SK-N-SH (cell line): ENCODE measurements at places on chromosomes 5 and 9.

DNA sequence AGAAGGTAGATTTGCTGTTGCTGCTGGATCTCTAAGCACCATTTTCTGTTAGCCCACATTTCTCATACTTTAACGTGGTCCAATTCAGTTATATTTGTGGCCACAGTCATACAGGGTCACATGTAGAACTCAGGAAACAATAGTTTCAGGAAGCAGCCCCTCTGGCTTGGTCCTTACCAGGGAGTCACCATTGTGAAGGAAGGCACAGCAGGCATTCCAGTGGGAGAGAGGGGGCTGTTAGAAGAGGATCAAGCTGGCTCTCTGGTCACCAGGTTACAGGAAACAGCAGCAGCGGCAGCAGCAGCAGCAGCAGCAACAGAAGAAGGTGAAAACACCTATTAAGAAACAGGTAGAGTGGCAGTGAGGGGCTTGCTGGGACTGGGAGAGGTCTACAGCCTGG lies 14.5 kb downstream of the C9orf43 start:
- no peak for DNase-seq

GRCh38 chr9:13447843-13448422 lies 168.4 kb upstream of the MPDZ start:
- no peak for DNase-seq

DNA sequence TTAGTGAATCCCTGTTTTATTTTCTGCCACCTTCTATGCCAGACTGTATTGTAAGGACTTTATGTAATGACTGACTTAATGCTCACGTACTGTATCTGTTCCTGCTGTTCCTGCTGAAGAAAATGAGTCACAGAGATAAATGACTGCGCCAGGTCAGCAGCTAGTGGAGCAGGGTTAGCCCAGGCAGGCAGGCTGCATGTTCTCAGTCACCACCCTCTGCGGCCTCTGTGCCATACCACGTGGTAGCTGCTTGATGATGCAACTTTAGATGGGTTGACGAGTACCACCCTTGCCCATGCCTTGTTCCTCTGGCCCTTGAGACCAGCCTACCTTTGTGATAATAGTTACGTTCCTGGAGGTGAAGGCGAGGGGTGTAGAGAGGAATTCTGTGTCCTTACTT lies 161.9 kb downstream of the TRIO start:
- no peak for DNase-seq

DNA sequence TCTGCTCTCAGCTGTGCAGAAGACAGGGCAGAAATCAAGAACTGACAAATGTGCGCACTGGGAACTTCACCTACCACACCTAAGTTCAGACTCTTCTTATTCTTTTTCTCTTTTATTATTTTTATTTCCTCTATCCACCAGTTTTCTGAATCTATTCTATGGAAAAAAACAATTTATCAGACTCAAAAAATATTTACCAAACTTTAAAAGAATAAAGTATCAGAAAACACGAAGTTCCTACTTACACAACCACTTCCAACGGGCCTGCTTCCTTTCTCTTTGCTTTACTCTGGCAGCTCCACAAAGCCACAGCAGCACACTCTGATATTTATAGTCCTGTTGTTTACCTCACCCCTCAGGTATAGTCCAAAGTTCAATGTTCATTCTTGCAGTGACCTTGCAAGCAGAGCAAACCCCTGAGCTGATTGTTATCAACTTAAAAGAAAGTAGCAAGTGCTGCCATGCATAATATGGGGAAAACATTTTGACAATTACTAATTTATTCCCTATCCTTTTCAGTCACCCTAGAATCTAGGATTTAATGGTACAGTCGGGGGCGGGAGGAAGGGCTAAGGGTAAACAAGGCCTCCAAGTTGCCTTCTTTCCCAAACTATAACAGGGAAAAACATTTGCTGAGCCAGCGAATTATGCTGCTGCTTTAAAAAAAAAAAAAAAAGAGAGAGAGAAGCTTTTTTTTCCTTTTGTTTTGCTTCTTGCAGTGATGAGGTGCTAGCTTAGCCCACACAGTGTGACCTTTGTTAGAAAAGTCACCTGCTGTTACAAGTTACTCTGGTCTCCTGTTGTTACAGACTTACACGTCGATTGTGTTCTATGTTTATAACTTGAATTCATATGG lies at the start of gene SELENOP:
Gene SELENOP, minus strand, starts transcription at position 302 of the 856 bp plus-strand sequence. CDS start 3,539 bp downstream, outside the sequence.
- DNase-seq = no peak

- no peak for DNase-seq
Measured at GRCh38 chr9:4243113-4243512, 56.8 kb downstream of the GLIS3 start.

GRCh38 chr5:59186623-59187022 lies 603.7 kb downstream of the RAB3C start:
- no peak for DNase-seq

GRCh38 chr9:98318834-98319478 lies 63.5 kb upstream of the TBC1D2 start:
- DNase-seq = no peak

GRCh38 chr5:75050415-75050814 lies 1.9 kb downstream of the GCNT4 start:
- peak; percentile 58 for DNase-seq

DNA sequence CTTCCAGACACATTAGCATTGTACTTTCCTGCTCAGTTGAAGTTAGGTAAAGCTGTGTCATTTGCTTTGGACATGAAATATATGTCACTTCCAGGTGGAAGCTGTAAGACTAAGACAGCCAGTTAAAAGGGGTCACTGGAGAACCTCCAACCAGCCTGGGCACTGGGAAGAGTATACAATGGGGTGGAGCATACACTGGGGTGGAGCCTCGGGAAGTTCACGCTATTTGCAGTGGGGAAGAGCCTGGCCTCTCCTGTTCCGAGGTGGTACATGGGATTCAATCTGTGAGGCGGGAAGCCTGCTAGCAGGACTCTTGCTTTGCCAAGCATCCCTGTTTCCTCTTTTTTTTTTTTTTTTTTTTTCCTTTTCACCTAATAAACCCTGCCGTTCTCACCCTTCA lies 145.3 kb downstream of the TTC39B start:
- no peak for DNase-seq

DNA sequence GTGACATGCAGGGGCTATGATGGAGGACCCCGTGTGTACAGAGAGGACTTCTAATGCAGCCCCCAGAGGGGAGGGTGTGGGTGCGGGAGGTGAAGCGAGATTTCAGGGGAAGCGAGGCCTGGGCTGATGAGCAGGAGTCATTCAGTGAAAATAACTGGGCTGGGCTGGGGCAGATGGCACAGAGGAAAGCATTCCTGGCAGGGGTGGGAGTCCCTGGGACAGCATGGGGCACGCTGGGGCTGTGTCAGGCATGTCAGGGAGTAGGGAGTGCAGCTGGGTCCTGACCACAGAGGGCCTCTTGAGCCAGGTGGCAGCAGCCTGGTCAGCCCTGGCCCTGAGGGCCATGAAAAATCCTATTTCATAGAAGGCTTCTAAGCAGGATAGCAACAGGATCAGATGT lies 36.6 kb downstream of the COL15A1 start:
- DNase-seq = no peak

DNA sequence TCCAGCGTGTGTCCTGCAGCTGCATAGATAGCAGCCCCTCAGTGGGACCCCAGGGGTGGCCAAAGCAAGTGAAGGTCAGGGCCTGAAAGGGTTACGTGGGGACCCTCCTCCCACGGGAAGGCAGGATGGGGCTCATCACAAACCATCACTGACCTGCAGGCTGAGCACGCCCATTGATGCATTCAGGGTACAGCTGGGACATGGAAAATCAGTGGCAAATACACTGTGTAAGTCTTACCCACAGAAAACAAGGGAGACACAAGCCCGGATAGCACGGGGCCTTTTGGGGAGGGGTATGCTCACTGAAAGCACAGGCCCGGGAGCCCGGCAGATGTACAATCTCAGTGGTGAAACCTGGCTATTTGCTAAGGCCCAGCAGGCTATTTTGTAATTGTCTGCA lies 49.1 kb downstream of the SEMA4D start:
- peak; percentile 59 for DNase-seq

DNA sequence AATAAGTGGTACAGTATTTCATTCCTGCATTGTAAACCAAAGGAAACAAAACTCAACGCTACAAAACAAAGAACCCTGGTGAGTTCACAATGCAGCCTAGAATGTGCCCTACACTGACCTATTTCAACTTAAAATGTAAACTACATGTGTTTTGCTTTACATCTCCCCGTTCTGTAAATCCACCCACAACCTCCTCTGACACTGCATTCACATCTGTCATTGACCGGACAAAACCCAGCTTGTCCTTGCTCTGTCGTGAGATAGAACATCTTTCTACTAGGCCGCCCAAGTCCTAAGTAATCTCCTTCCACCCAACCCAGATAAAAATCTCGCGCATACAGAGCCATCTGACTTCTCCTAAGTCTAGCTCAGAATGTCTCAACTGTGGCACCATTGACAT lies 6.1 kb upstream of the VLDLR start:
- no peak for DNase-seq

- DNase-seq = no peak
Measured at GRCh38 chr9:109619310-109619709, 121.2 kb upstream of the PTPN3 start.

DNA sequence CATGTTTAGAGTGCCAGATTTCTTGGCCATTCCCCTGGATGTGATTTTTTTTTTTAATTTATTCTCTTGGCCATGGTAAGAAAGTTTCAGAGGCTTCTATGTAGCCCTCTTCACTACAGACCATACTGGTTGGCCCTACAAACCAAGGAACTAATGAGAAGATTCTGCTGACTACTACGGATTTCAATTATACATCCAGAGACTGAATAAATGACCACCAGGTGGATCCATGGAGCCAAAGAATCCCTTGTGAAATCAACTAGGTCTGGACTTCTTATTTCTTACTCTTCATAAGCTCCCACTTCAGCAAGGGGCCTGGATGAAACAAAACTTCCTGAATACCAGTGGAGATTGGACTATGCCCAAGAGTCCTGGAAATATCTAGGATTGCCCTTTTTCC lies 27.6 kb downstream of the ZNF622 start:
- no peak for DNase-seq

- DNase-seq = no peak
Measured at GRCh38 chr9:75938946-75939345, 48.5 kb downstream of the PCSK5 start.

DNA sequence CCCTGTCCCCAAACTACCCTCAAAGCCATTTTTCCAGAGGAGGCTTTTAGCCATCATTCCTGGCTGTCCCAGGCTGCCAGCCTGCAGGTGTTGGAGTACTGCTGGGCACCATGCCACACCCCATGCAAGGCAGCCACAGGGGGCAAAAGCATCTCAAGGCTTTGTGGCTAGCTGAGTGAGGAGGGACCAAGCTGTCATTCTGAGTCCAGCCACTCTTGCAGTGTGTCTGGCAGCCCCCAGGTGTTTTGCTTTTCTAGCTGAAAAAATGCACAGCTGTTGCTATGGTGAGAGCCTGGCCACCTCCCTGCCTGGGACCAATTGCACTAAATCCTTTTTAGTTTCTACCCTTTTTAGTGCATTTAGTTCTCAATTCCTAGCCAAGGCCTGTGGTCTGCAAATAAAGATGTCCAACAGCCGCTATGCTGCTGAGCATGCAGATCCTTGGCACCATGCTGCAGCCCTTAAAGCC lies 50.4 kb upstream of the PTGS1 start:
- no peak for DNase-seq

- no peak for DNase-seq
Measured at GRCh38 chr5:39519566-39520231, 94.9 kb upstream of the DAB2 start.

GRCh38 chr5:180026320-180026719 lies 45.2 kb downstream of the RNF130 start:
- peak; percentile 57 for DNase-seq

GRCh38 chr5:31364881-31365636 lies 166.8 kb downstream of the DROSHA start:
- no peak for DNase-seq

DNA sequence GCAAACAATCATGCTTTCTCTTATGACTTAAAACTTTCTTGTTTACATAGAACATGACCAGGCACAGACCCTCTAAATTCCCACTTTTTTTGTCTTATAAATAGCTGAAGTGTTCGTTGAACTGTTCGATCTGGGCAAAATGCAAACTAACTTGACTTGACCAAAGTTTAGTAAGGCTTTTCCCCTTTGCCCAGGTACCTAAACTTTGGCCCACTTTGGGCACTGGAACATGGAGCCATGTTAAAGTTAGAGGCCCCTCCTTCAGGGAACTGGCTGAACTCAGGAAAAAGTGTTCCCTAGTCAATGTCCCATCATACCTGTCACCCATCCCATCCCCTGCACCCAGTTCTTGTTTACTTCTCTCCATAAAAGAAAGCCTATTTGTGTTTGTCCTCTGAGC lies 9.4 kb upstream of the AMACR start:
- no peak for DNase-seq

DNA sequence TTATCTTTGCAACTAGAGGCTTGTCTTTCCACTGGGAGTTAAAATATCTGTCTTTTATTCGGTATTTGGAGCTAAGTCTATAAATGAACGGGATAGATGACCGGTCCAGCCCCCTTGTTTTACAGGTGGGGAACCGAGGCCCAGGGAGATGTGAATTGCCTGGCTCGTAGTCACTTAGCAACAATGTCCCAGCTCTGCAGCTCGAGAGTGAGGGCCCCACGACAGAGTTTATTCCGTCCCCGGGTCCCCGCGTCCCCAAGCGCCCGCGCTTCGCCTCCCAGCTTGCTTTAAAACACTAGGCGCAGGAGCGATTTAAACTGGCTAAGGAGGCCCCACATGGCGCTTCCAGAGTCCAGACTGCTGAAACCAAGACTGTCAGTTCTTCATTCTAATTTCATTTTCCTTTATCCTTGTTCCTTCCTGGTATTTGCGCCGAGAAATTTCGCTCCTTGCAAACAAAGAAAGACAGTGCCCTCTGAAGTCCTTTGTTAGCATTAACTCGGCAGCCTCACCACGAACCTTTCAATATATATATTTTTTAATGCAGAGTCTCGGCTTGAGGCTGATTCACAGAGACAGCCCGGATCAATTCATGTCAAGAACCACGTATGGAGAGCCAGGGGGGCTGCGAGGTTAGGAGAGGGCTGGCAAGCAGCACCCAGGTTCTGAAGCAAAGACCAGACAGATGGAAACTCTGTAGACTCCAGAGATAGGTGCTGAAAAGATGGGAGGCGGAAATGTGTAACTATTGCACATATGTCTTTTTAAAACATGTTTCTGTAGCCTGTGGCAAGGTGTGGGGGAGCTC lies 1.4 kb upstream of the ENC1 start:
- peak; percentile 44 for DNase-seq

DNA sequence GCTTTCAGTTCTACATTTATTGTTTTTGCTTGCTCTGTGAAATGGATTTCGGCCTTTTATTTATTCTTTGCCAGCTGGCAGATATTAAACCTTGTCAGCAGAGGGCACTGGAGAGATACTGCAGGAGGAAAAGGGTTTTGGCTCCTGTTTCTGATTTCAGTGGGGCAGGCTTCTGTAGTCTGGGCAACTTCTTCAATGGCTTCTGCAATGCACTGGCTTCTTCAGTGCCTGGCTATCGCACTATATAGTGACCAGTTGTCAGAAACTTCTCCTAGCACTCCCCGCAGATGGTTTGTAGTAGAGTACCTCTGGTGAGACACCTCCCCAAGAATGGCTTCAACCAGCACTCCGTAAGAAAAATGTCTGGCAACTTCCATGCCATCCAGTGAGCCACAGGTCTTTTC lies 3.2 kb upstream of the NFX1 start:
- DNase-seq = peak; percentile 65

DNA sequence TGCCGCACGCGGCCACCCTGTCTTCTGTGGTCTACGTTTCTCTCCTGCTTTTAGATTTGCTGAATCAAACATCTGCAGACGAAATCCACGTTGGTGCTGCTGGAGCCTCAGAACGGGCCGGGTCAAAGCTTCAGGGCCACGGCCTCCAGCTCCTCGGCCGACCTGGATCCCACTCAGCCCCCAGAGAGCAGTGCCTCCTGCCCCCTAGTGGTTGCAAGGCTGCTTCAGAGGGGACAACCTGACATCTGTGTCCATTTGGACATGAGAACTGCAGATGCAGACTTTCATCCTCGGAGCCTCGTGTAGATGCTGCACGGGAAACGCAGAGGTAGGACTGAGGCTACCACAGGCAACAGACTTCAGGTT lies 23.0 kb upstream of the SLC6A3 start:
- DNase-seq = peak; percentile 83
